Activated CD4-positive, alpha-beta T cell treated with anti-CD3 and anti-CD28 coated beads, Interleukin-2, Interleukin-6, amounts not matched to agents 100 ng/mL and 50 ng/mL, durations not matched to agents 16 hours and 8 hours (primary cell): ENCODE measurements at places on chromosomes 16 and 17.

- DNase-seq: no peak
Measured at GRCh38 chr16:28835864-28836760, 10.0 kb downstream of the TUFM start.

DNA sequence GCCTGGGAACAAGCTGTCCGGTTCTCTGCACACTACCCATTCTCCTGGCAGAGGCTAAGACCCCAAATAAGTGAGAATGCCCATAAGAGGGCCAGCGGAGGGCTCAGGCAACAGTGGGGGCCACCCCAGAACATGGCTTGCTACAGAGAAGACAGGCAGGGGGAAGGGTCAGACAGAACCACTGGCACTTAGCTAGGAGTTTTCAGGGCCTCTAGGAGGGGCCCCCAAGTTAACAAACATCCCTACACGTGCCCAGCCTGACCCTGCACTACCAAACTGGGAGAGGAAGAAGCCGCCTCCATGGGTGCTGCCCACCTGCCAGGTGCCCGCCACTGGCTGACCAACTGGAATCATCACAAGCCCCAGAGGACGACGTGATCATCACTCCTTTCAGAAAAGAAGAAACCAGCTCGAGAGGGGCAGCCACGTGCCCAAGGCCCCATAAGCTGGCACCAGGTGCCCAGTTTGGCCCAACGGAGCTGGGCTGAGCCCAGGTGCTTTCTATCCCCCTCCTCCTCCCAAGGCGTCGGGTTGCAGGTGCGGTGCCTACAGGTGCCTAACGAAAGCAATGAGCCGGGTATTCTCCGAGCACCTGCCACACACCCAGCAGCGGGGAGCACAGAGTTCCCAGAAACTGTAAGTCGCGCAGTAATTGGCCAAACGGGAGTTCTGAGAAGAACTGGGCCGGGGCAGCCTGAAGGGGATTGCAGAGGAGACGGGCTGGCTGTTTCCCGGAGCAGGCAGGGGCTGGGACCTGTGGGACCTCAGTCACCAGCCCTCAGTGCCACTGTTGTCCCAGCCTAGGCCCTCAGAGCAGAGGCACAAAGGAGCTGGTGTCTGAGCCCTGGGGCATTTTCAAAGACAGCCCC, 13.2 kb downstream of the RPH3AL start:
- no peak for DNase-seq

DNA sequence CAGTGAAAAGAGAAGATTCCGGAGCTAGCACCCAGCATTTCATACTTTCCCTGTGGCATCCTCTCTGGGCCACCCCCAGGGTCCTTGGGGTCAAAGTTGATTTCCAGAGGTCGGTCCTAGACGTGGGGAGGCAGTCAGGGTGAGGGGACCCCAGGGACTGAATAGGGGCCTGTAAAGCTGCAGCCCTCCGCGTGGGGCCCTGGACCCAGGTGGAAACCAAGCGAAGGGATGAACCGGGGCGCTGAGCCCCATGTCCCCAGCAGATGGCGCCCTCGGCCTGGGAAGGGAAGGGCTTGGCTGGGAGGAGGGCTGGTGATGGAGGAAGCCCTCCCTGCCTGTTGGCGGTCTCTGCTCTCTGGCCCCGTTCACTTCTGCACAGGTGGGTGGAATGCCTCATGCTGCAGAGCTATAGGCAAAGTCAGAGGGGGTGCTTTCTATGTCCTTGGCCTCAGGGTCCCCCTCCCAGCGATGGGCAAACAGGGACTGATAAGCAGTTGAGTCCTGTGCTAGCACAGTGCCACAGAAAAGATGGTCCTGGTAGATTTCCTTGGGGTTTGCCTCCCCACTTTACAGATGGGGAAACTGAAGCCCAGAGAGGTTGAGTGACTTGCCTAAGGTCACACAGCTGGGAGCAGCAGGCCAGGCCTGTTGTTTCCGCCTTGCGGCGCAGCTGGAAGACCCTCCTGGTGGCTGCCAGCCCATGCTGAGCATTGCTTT, 163.4 kb upstream of the CIBAR2 start:
- DNase-seq: peak; percentile 77

DNA sequence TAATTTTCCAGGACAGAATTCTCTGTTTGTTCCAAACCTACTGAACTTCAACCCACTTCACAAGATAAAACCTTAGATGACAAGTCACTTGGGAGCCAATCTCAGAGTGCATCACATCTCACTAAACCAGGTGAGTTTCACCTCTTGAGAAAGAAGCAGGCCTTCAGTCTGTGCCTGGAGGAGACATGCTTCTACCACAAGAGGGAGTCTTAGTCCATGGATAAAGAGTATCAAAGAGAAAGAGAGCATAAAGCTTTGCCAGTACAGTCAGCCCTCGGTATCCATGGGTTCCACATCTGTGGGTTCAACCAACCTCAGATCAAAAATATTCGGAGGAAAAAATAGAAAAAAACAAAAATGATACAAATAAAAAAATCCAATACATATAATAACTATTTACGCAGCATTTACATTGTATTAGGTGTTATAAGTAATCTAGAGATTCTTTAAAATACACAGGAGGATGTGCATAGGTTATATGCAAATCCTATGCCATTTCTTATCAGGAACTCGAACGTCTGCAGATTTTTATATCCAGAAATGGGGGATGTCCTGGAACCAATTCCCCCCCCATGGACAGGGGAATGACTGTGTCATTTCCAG, 37.7 kb downstream of the DUSP14 start:
- DNase-seq: peak; percentile 57

- DNase-seq: peak; percentile 67
Measured at GRCh38 chr17:82320956-82321927, 3.8 kb upstream of the CD7 start.

DNA sequence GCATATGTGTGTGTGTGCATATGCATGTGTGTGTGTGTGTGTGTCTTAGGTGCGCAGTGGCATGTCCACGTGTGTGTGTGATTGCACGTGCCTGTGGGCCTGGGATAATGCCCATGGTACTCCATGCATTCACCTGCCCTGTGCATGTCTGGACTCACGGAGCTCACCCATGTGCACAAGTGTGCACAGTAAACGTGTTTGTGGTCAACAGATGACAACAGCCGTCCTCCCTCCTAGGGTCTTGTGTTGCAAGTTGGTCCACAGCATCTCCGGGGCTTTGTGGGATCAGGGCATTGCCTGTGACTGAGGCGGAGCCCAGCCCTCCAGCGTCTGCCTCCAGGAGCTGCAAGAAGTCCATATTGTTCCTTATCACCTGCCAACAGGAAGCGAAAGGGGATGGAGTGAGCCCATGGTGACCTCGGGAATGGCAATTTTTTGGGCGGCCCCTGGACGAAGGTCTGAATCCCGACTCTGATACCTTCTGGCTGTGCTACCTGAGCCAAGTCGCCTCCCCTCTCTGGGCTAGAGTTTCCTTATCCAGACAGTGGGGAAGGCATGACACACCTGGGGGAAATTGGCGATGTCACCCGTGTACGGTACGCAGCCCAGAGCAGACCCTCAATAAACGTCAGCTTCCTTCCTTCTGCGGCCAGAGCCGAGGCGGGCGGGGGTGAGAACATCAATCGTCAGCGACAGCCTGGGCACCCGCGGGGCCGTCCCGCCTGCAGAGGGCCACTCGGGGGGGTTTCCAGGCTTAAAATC, 47.6 kb downstream of the IL21R start:
- peak; percentile 69 for DNase-seq

DNA sequence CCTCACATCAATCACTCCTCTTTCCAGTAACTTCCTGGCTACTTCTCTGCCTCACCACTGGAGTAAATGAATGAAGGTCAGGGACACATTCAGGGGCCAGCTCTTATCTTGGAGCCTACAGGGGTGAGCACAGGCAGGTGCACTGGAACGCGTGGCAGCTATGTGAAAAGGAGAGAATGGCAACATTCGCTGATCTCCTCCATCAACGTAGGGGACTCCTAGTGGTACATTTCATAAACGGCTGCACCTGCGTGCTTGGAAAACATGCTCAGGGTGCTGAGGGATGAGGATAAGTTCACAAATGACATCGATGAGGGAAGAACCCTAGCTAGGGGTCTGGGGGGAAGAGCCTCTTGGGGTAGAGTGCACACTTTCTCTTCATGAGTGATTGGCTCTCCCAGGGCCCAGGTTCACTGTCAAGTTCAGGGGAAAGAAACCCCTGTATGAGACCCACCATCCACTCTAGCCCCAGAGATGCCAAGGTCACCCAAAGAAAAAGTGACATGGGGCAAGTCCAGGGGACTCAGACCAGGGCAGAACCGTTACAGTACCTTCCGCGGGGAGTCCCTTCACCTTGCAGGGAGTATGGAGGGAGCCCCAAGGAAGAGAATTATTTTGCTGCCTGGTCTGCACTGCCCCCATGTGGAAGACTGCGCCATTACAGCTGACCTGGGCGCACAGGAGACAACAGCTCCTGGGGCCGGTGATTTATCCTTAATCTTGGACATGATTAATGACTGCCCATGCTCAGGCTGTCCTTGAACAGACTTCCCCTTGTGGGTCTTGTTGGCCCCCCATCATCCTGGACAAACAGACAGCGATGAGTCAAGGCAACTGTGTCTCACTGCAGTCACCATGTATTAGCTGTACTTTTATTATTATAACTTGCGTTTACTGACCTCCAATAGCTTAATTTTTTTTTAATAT, 30.1 kb downstream of the VAC14 start:
- peak; percentile 71 for DNase-seq
